ENCODE measurements at places on chromosomes 3 and 15.

- DNase-seq: no peak
Observed at GRCh38 chr15:38559636-38560307, 4.8 kb downstream of the RASGRP1 start.

- DNase-seq: no peak
Observed at GRCh38 chr3:178169421-178169820, 366.8 kb upstream of the KCNMB2 start.

DNA sequence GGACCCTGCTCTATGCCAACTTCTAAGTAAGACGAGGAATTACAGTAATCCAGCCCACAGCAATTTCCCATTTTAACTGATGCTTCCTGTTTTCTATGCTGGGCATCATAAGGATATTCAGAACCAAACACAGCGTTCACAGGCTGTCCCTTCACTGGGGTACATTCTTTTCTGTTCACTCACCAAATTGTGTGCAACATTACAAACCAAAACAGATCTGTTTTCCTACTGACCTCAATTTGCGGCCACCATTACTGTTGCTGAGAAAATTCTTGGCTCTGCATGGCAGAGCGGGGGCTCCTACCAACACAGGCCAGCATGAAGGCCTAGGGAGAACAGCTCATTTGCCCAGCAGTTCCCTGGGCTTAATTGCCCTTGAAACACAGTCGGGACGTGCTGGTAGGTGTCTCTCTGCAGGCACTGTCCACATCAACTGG, 76.5 kb downstream of the MYO1E start:
- peak; percentile 32 for DNase-seq

DNA sequence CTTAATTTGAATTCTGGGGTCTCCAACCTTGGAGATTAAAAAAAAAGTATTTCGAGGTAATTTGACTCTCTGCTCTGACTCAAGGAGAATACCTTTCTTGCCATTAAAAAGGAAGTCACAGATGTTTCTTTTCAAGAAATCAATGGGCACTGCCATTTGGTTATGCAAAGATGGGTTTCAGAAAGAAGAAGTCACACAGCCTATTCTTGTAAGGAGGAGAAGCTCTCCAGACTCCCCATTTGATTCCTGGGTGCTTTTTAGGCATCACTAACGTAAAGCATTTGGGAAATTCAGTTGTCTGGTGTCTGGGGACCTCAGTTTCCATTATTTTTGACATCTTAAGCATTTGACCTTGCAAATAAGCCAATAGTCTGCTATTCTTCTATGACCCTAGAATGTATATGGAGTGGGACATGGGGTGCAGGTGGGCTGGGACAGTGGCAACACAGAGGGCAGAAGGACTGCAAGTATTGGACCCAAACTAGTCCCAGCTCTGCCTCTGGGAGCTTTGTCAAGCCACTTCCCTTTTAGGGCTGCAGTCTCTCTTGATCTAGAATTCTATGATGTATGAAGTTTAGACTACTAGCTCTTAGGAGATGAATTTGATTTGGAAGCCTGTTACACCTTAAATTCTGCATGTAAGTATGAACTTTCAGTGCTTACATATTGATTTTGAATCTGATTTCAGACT, 27.8 kb downstream of the IL5RA start:
- no peak for DNase-seq

DNA sequence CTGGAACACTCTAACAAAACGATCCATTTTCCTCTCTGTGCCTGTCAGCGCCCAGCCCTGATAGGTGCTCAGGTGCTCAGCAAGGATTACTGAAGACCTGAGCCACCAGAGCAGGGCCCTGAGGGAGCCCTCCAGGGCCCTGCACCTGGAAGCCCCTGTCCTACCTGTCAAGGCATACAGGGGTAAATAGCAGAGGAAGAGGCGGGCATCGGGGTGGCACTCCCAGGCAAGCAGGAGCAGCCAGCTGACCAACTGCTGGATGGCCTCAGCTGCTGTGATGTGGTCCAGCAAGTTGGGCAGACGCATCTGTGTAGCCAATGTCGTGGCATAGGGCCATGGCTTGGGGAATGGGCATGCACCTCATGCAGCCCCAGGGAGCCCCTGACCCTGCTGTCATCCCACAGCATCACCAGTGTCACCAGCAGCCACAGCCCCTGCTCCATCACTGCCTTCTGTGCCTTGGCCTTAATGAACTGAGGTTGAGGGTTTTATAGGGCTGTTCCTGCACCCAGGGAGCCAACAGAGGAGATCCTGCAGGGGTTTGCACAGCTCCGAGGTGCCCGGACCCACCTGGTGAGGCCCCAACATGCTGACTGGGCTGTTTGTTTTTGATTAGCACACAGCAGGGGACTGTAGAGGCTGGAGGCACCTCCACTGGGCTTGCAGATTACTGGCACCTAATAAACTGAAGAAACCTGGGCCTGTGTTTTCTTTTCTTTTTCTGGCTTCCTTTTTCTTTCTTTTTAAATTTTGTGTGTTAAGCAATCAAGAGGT, 7.9 kb upstream of the WDR6 start:
- DNase-seq: no peak

DNA sequence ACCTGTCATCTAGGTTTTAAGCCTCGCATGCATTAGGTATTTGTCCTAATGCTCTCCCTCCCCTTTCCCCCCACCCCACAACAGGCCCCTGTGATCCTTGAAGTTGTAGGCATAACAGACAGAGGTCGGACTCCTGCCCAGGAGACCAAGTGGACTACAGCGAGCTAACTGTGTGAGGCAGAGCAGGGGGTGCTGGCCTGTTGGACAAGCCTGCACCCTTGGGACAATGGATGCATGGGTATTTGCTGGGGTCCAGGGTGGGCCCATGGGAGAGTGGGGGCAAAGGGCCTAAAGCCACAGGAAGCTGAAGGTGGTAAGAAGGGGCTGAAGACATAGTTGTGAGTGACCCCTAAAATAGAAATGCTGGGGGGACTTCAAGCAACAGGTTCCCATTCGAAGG, 2.5 kb downstream of the PLCB2 start:
- no peak for DNase-seq

GRCh38 chr3:56942523-56942922, 117.9 kb upstream of the SPATA12 start:
- DNase-seq: no peak

GRCh38 chr3:154904328-154904727, 175.8 kb upstream of the MME start:
- DNase-seq: no peak

GRCh38 chr3:43695863-43696262, 5.1 kb downstream of the ABHD5 start:
- DNase-seq: no peak

DNA sequence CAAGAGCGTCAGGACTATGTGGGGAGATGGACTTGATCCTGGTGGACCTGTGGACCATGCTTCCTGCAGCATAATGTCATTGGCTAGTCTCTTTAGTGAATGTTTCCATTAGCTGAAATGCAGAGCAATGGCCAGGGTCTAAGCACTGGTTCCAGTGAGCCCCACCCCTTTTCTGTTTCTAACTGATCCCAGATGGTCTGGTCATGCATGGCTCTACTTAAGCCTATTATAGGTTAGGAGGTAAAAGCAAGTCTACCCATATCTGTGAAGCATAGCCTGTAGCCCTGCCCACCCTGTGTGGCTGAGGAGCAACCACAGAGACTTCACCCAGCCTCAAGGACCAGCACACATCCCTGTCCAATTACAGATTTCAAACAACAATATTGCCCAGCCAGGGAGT, 419.2 kb downstream of the ZNF385D start:
- no peak for DNase-seq

GRCh38 chr15:94703596-94703995, 472.2 kb downstream of the MCTP2 start:
- no peak for DNase-seq

DNA sequence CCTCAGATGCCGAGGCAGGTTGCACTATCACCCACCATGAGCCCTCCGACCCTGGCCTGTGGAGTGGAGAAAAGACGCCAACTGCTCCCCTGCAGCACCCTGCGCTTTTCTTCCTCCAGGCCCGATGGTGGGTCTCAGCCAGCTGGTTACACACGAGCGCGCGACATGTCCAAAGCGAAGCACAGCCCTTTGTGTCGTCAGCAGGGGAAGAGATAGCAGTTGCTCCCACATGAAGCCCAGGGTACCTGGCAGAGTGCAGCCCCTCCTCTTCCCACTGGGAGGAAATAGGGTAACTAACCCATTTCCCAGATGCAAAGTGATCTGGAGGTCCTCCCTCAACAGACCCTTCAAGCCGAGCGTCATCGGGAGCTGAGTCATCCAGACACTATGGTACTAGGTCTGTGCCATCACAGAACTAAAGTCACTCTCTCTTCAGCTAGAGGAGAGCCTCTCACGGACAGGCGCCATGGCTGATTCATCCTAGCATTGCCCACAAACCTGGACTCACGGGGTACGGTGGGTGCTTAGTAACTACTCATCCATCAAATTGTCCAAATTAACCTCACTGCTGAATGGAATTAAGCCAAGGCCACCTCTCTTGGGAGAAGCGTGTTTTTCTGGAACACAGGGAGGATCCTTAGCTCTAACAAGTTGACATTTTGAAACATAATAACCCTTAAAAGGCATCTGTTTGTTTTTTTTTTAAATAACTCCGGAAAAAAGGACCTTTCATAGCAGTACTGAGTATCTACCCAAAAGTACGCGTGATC, 45.2 kb upstream of the BDH1 start:
- no peak for DNase-seq
